Foreskin keratinocyte (primary cell): ENCODE measurements at places on chromosomes 3 and 15.

- DNase-seq: no peak
These were observed 222.3 kb upstream of the THBS1 start for GRCh38 chr15:39358441-39359041.

- DNase-seq: peak; percentile 15
These were observed 267.3 kb downstream of the LPP start for GRCh38 chr3:188421151-188421821.

GRCh38 chr3:19226479-19226878 is 78.2 kb downstream of the KCNH8 start:
- DNase-seq: no peak

GRCh38 chr3:30399394-30400181 is 206.8 kb upstream of the TGFBR2 start:
- no peak for DNase-seq

DNA sequence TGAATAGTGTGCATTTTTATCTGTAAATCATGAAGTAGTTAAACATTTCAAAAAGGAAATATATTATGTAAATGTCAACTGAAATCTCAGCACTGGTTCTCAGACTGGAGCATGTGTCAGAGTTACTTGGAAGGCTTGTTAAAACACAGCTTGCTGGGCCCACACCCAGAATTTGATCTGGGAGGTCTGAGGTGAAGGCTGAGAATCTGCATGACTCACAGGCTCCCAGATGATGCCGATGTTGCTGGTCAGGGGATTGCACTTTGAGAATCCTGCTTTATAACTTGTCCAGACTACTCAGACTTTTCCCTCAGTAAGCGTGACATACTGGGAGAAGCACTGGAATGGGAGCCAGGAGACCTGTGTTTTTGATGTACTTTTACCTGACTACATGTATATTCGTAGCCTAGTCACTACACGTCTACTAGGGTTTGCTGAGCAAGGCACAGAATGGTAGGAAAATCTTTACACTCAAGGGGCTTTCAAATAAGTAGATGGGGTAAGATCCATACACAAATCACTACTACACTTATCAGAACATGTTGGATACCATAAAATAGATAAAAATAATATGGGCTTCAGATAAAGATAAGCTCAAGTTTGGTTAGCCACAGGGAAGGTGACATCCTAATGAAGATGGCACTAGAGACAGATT is 77.1 kb upstream of the MEX3B start:
- peak; percentile 99 for DNase-seq

DNA sequence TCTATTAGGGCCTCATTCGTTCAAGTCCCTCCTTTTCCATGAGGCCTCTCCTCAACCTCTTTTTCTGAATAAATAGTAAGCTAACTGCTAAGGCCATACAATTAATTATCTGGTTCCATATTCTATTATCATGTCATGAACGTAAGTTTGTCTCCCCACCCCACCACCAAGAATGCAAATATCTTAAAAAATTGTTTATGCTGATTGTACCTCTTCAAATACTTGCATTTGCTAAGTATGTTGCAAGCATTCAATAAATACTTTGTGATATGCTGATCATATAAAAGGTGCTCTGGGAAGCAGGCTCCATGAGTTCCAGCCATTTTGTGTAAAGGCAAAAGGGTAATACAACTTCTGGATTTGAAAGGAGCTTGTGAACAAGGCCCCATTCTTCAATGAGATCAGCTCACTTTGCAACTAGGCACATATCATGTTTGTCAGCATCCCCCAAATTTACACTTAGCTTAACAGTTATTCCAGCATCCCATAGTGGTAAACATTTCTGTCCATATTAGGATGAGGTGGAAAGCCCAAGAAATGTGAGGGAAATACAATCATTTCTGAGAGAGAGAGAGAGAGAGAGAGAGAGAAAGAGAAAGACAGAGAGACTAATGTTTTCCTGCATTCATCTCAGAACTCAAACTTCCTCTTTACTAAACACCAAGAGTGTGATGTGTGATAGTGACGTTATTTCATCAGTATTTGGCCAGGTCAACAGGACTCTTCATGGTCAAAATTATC is 33.2 kb downstream of the SLC12A8 start:
- no peak for DNase-seq

DNA sequence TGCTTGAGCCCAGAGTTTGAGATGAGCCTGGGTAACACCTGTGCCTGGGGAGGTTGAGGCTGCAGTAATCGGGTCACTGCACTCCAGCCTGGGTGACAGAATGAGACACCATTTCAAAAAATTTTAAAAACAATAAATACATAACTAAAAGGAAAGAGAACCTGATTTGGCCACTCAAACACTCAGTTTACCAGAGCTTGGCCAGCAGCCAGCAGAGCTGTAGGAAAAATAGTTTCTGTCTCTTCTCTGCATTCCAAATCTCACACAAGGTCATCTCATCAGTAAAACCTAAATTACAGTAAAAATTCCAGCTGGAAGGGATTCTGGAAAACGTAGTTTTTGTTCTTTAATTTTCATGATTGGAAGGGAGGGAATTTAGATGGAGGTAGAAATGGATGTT is 7.8 kb upstream of the PPM1L start:
- DNase-seq: no peak

GRCh38 chr3:30768046-30768445 is 126.4 kb downstream of the GADL1 start:
- DNase-seq: no peak

DNA sequence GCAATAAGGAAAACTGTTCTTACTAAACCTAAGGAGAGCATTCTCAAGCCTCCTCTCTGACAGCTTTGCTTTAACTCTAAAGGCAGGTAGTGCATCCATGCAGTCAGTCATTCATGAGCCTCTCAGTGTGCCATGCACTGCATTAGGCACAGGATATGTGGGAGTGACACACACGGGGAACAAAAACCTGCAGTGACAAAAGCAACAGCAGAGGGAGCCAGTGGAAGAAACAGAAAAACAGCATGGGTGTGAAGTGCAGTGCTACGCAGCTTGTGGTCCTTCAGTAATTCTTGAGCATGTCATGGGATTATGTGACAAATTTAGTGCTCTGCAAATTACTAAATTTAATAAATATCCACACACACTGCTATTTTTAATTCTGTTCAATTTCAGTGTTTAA is 230.7 kb downstream of the BBX start:
- peak; percentile 32 for DNase-seq

DNA sequence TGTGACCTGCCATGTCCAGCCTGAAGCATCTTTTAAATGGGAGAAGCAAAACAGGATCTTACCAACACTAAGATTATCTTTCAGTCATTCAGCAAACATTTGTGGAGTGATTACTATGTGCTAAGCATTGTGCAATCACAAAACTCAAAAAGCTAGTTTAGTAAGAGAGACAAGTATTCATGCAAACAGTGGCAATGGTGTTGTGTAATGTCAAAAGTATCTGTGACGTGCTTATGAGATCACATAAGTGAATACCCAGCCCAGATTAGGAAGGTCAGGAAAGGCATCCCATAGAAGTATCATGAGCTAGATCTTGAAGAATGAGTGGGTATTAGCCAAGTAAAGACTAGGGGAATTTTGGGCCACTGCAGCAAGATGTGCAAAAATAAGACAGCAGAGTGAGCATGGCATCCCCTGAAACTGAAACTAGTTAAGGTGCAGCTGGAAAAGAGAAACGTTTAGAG is 32.1 kb downstream of the SEC62 start:
- DNase-seq: peak; percentile 87

GRCh38 chr3:188002626-188003138 is 151.3 kb upstream of the LPP start:
- DNase-seq: no peak
